Activated CD4-positive, CD25-positive, alpha-beta regulatory T cell treated with anti-CD3 and anti-CD28 coated beads, Interleukin-2, amount 50 U/mL, for 72 hours (primary cell): ENCODE measurements at places on chromosomes 6 and 20.

DNA sequence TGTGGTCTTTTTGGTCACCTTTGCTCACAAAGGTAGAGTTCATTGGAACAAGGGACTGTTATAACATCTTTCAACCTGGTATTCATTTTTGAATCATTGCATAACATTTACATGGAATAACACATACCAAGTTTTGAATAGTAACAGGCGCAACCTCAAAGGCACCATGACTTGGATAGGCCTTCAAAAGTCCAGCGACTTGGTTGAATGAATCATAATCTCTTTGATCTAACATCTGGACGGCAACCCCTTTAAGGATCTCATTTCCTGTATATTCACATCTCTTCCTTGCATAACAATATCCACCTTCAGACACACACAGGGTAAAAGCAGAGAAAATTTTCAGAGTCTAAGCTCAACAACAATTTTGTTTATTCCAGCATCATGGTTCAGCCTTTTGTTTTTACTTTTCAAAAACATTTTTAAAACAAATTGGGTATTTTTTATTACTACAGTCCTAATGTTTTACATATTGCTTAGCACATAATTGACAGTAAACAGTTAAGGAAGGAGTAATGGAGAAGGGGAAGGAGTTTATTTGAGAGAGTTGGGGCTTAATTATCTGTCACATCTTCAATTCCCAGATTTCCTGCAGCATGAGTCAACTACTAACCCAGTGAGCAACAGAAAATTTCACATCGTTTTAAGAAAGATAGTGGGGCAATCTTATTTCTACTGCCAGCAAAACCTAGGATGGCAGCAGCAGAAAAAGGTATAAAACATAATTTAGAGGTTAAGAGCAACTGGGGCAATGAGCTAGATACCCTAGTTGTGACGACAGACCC lies 41.8 kb upstream of the F13A1 start:
- no peak for DNase-seq

DNA sequence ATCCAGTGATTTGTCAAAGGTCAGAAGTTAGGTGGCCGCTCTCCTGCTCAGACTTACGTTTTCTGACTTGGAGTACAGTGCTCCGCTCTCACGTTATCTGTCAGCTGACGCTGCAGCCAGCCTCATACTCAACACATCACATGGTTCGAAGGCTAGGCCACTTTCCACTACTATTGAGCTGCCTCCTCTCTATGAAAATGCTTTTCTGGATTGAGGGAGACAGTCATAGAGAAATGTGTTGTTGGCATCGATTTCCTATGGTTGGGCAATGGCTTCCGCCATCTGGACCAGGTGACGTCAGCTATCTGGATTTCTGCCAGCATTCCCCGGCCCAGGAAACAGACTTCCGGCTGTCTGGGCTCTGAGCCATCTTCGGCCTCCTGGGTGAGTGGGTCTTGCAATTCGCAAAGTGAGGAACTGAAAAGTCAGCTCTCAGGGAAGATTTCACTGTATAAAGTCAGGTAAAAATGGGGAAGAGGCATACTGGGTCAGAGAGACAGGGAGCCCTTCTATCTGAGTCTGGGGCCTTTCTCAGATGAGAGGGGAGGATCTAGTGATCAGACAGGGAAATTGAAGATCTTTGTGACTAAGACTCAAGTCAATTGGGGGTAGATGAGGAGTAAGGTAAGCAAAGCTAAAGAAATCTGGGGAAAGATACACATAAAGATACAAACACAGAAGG lies 37.5 kb upstream of the IER3 start:
- no peak for DNase-seq

GRCh38 chr20:46240065-46240464 lies 68.2 kb downstream of the CDH22 start:
- DNase-seq, result no peak

- no peak for DNase-seq
These were observed 98.7 kb downstream of the TSHZ2 start for GRCh38 chr20:53070706-53071392.

DNA sequence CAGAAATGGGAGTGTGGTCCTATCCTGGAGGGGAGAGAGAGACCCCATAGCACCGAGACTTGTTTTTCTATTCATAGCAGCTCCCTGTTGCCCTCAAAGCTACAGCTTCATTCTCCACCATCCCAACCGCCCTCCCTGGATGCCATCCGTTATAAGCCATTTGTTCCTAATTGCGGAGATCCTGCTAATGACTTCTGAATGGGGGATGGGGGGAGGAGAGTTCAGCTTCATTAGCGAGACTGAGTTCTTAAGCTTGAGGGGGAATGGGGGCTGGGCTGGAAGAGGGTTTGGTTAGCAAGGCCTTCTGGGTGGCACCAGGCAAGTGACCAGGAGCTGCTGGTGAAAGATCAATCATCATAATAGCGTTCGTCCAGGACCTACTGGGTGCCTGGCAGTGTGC lies 27.1 kb downstream of the FOXP4 start:
- DNase-seq, result no peak

- DNase-seq, result no peak
These were observed 95.6 kb downstream of the LAMP5 start for GRCh38 chr20:9609887-9610502.

GRCh38 chr6:105214668-105215067 lies 34.9 kb upstream of the POPDC3 start:
- DNase-seq, result no peak

DNA sequence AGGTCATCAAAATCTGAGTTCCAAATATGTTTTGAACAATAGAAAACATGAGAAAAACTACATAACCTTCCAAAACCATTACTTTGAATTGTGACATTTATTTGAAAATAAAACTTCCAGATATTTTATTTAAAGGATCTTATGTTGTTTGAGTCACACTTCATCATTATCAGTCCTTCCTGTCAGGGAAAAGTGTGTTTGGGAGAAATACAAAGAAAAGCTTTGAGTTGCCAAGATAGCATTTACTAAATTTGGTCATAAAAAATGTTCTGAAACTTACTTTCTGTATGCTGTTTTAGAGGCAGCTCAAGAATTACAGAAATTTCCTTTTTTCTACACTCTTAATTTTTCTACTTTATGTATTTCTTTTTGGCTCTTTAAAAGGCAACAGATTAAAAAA lies 208.2 kb upstream of the RIN2 start:
- DNase-seq, result no peak

DNA sequence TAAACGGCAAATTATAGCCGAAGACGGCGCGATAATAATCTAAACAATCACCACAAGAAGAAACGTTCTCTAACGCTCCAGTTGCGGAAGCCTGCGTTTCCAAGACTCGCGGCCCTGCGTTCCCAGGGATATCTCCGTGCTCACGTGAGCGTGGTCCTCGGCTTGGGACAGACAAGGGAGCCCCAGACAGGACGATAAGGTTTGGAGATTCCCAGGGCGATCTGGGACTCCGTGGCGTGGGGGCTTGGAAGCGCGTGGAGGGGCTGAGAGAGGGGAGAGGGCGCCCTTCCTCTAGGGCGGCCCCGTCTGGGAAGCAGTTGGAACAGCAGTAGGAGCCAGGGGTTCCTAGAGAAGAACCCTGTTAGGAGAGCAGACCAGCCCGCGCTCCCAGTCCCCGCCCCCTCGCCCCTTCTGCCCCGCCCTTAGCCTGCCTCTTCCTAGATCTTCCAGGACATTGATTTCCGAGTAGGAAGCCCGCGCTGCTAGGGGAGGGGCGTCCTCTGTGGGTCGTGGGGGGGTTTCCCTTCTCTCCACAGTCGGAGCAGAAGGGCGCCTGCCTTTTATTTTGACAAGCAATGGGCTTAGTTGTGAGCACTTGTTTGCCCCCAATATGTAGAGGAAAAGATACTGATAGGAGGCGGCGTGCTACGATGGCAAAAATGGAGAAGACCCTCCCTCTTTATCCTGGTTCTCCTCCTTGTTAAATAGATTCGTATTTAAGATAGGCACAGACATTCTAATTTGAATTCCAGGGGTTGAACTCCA lies 10.6 kb downstream of the NRN1 start:
- no peak for DNase-seq

GRCh38 chr6:133991096-133991593 lies 38.1 kb downstream of the TBPL1 start:
- no peak for DNase-seq

DNA sequence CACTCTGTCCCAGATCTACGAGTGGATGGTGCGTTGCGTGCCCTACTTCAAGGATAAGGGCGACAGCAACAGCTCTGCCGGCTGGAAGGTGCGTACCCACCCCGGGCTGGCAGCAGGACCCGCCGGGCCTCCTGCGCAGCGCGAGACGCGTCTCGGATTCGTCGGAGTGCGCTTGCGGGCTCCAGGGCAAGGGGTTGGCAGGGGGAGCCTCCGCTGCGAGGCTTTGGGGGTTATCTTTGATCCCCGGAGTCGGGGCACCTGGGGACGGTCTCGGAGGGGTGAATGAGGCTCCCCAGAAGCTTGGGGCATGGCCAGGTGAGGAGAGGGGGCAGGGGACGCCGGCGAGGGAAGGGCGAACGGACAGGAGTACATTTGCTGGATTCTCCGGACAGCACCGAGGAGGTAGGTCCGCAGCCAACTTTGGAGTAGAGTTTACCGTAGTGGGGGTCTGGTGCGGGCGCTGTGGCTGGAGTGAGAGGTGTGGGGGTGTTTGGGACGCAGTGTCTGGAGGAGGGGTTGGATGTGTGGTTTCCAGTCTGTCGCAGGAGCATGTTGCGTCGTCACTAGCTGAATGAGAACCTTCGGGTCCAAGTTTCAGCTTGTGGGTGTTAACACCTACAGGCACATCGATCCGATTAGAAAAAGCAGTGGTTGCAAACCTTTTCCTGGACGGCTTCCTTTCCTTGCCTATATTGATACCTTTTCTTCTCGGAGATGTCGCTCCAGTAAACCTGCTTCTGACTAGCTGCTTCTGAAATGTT lies 1.2 kb downstream of the FOXO3 start:
- DNase-seq, result no peak

DNA sequence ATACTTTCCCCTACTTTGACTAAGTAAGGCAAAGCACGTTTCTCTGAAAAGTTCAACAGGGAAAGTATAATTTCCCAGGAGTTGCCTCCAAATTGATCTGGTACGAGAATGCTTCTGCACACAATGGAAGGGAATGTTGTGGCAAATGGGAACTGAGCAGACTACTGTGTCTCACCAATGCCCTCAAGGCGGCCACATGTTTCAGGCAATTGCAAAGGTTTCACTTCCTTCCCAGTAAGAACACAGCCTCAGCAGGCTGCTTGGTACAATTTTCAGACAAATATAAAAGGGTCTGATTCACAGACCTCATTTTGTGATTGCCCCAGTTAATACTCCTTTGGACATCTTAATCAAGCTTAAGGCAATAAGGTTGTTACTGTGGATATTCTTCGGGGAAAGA lies 71.2 kb downstream of the KIAA0319 start:
- no peak for DNase-seq

GRCh38 chr6:80174900-80175572 lies 68.6 kb downstream of the BCKDHB start:
- no peak for DNase-seq

- DNase-seq, result no peak
These were observed 42.4 kb downstream of the PTCHD4 start for GRCh38 chr6:48068278-48069251.

GRCh38 chr6:154805288-154805911 lies 72.2 kb downstream of the SCAF8 start:
- DNase-seq, result no peak

DNA sequence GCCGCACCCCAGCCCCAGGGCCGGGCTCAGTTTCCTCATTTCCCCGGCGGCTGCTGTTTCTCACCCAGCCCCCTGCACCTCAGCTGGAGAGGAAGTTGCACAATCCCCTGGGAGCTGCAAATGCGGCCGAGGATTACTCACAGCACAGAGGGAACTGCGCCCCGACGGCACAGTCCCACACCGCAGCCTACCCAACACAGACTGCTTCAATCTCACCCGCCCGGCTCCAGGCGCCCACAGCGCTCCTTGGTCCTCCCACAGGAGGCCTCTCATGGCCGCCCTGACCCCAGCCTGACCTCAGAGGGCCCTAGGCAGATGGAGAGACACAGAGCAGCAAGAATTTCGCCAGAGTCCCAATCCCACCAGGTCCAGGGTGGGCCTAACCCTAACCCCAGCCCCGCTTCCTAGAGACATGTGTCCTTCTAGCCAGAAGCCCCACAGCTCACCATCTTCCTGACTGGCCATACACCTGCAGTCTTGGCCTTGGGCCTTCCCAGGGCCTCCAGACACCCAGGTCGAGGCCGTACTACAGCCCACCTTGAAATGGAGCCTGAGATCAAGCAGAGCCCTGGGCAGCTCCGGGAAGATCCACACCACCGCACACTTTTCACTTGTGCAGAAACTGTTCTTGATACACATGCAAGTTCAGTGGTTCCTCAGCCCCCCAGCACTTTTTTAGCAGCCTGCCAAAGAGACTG lies 11.7 kb downstream of the TFEB start:
- DNase-seq, result no peak

DNA sequence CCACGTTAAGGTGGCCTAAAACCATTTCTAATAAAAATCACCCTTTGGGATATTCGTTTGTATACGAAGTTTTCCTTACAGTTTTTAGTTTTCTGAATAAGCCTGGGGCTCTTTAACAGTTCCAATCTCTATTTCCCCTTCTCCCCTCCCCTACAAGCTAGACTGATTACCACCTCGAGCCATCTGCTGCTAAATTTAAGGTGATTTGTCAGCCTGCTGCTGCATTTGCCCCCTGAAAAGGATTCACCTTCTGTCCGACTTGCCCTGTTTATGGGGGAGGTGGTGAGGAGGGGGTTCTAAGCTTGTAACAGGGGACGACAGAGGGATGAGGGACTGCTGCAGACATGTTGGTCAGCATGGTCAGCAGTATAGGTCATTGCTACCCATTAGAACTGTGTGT lies 146.3 kb downstream of the JARID2 start:
- DNase-seq, result no peak

DNA sequence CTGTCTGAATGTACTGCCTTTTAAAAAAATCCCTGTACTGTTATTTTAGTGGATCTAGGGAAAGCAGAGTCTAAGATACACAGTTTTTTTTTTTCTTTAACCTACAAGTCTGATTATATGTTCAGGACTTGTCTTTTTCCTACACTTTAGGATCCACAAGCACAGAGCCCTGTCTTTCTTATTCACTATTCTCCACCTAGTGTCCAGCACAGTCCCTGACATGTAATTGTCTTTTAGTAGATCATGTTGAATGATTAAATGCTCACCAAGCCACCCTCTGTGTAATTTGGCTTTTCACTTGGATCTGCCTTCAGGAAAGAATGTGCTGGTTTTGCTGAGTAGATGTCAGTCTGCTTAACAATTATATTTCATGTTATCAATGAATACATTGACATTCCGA lies 35.8 kb upstream of the YWHAB start:
- no peak for DNase-seq

DNA sequence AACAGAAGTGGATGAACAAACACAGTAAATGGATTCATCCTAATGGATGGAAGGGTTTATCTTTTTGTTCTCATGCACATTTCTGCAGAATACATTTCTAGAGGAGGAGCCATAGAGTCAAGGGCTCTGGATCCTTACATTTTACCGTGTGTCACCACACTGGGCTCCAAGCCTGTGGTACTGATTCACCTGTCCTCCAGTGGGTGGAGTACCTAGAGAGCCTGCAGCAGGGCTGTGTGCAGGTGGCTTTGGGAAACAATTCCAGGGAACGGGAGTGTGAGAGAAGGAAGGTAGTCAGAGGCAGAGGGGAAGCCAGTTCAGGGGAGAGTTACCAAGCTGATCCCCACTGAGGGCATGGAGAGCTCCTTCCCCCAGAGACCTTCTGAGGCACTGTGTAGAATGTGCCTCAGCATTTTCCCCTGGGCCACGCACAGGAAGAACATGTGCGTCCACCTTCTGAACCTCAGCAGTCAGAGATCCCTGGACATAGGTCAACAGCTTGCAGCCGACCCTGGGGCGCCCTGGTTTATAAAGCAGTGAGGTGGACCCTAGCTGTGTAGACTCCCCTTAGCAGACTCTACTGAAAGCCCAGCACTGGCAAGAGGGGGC lies 85.3 kb upstream of the SLC22A23 start:
- DNase-seq, result no peak

- no peak for DNase-seq
These were observed 944.8 kb upstream of the CITED2 start for GRCh38 chr6:140319209-140319608.
